ENCODE measurements at places on chromosomes 2 and 18.

GRCh38 chr18:56097621-56098020 lies 509.6 kb upstream of the TCF4 start:
- DNase-seq, result no peak

GRCh38 chr2:126614524-126615227 lies 41.3 kb upstream of the GYPC start:
- no peak for DNase-seq

- DNase-seq, result no peak
Observed at GRCh38 chr2:231676243-231676642, 32.1 kb upstream of the PTMA start.

- no peak for DNase-seq
Observed at GRCh38 chr2:173226899-173227698, 127.6 kb upstream of the CDCA7 start.

DNA sequence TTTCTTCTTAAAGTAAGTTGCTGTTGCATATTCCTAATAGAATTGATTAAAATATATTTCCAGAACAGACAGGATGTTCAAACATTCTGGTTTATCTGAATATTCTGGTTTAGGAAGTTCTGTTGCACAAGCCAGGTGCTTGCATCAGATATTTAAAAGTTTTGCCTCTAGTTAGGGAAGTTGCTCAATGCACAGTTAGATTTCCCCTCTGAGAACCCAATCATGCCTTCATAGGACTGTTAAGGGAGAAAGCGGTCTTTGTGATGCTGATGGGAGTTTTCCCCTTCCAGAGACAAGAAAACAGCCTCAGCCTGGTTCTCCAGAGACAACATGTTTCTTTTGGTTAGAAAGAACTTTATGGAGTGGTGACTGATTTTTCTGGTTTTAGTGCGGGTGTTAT lies 65.6 kb upstream of the REV1 start:
- DNase-seq, result no peak

DNA sequence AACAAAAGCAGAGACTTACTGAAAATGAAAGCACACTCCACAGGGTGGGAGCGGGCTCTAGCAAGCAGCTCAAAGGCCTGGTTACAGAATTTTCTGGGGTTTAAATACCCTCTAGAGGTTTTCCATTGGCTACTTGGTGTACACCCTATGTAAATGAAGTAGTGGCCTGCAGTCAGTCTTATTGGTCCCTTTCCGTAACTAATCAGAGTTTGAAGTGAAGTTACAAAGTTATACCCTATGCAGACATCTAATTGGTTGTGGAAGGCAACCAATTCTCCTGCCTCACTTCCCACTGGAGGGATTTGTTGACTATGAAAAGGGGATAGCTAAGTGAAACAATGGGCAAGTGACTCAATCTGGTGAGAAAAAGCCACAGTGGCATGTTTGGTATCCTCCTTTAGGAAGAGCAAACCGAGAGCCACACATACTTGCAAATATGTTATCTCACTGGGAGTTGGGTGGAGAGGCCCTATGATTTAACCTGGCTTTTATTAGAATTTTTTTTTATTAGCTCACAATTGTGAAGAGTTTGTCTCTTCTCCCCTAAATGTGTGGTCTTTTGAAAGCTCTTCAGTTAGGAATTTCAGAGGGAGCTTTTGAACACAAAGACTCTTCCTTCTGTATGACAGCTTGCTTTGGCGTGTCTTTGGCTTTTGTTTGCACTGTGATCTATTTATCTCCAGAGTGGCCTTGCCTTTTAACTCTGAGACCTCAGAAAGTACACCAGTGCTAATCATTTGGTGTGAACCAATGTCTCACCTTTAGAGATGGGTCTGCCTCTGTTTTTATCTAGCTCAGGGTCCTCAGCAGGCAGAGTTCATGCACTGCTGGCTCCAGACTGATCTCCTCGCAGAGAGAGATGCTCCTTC lies 69.6 kb downstream of the MAP4K4 start:
- DNase-seq, result no peak

DNA sequence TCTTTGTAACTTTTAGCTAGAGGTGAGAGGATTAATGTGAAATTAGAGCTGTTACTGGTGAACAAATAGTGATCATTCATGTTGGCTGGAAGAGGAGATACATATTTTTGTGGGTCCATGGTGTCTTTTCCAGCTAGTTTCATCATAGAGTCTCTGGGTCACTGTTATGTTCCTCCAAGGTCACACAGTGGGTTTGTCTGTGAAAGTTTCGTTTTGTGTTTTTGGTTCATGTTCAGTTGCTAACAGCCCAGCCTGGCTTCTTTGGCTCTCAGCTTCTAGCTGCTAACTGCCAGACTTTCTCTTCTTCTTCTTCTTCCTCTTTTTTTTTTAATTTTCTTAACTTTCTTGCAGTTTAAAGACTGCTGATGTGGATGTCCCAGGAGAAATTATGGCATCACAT lies 480.0 kb upstream of the SYT4 start:
- no peak for DNase-seq

GRCh38 chr2:54906716-54907115 lies 143.5 kb downstream of the RTN4 start:
- DNase-seq, result no peak

GRCh38 chr2:237774811-237775553 lies 23.6 kb upstream of the RBM44 start:
- peak; percentile 42 for DNase-seq

DNA sequence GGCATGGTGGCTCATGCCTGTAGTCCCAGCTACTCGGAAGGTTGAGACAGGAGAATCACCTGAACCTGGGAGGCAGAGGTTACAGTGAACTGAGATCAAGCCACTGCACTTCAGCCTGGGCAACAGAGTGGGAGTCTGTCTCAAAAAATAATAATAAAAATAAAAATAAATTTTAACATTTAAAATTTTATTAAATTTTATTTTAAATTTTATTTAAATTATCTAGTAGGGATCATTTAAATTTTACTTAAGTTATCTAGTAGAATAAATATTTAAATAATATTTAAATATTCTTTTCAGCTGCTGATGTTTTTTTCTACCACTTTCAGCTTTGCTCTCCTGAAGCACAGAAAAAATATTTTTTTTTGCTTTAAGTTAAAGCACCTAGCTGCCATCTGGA lies 10.4 kb downstream of the COBLL1 start:
- no peak for DNase-seq

DNA sequence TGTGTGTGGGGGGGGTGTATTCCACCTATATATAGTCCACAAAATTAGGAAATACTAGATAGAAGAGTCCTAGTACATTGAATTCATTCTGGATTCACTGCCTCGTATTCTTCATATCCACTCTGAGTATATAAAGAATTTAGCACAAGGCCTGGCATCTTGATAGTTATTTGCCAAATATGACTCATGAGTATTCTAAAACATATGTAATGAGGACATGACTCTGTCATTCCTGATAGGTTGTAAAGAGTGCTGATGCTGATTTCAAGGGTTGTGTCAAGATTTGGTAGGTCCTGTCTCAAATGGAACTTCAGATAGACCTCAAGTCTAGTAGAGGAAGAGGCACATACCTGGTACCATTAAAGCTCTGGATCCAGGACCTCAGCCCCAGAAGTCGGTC lies 173.4 kb upstream of the BOD1L2 start:
- no peak for DNase-seq

DNA sequence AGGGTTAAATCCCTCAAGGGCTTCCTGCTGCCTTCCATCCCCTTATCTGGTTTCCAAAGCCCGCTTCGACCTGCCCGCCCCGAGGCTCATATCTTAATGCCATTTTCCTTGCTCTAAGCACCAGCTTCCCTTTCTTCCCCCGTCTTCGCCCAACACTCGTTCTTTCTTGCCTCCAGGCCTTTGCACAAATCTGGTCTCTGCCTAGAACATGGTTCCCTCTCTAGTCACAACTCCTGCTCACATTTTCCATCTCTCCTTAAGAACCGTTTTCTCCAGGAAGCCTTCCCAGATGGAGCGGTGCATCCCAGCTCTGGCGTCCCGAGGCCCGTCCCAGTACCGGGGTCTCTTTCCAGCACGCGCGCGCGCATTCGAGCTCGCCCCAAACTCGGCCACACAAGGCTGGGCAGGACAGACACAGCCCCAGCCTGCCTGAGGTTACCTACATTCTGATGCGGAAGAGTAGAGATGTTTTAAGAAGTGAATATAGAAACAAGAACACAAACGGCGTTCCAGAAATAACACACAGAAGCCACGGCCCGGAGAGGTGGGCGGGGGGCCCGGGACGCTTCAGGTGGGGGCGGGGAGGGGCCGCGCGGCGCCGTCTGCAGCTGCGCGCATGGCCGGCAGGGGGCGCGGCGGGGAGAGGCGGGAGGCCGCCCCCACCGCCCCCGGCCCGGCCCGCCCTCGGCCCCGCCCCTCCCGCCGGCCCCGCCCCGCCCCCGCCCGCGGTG lies at the start of gene DGKD:
DGKD (plus strand) TSS at position 726 of the 731 bp plus-strand sequence. CDS start 25 bp downstream, outside the sequence.
- peak; percentile 81 for DNase-seq

- DNase-seq, result no peak
Observed at GRCh38 chr2:85523903-85524335, 15.0 kb upstream of the MAT2A start.

- DNase-seq, result peak; percentile 90
Observed at GRCh38 chr2:239264838-239265651, 135.8 kb downstream of the HDAC4 start.

DNA sequence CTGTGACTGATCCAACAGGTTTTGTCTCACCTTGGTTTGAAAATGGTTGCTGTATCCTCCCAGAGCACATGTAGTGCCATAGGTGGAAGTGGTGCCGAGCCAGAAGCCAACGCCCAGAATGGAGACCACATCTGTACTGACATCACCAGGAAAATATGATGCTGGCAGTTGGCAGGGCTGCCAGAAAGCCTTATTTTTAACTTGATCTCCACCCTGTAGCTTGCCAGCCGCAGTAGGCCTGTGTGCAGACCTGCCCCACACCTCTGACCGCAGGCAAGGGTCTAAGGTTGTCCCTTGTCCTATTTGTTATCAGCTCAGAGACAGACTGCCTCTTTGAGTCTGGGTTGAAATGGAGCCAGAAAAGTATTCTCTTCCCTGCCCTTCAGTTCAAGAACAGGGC lies 123.5 kb upstream of the EML6 start:
- DNase-seq, result no peak

DNA sequence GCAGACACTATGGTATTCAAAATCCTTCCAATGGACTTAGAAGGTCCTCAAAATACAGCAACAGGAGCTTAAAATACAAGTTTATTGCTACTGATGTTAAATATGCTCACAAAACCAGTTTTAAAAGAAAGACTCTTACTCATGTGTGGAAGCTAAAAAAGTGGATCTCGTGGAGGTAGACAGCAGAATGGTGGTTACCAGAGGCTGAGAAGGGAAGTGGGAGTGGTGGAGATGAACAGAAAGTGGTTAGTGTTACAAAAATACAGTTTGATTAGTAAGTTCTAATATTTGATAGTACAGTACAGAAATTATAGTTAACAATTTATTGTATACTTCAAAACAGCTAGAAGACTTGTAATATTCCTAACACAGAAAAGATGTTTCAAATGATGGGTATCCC lies 12.1 kb downstream of the ADAM17 start:
- DNase-seq, result no peak

DNA sequence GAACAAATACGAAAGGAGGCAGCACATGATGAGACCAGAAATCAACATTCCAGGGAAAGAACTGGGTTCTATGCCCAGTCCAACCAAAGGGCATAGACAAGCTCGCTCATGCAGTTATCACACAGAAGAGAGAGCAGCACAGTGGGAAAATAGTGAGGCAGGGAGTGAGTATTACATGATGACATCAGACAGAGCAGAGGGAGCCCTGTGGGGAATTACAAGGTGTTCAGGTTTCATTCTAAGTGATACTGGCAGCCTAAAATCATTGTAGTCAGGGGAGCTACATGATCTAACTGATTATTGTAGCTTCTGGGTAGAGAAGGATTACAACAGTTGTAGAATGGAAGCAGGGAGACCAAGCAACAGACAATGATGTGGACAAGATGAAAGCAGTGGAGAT lies 658.5 kb downstream of the ARHGAP15 start:
- DNase-seq, result no peak

DNA sequence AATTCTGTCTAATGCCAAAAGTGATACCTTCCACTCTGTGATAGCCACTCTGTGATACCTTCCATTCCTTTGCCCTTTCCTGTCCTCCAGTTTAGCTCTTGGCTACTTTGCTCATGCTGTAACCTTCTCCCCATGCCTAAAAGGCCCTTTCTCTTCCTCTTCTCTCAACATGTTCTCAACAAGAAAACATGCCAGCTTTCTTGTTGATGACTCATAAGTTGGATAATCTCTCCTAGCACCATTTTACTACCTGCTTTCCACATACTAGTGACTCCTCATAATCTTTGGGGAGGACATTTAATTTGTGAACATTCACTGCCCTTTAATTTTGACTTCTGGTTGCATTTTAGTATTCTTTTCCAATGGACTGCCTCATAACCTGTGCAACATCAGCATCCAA lies 55.9 kb upstream of the NT5C1B start:
- no peak for DNase-seq

GRCh38 chr2:210496512-210496911 lies 20.0 kb upstream of the LANCL1 start:
- no peak for DNase-seq

DNA sequence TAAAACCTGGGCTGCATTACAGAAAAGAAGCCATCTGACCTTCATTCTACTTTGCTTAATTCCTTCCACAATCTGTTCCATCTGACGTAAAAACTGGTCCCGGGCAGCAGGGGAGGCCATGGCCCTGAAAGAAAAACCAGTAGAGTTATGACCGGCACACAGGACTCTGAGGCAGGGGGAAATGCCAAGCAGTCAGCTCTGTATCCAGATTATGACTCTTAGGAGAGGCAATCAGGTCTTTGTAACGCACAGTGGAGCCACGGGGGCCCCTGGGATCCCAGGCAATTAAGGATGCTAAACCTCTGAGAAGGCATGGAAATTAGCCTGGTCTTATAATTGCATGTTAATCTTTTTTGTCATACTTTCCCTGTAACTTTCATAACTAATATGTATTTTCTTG lies 78.4 kb downstream of the CCDC93 start:
- no peak for DNase-seq

GRCh38 chr2:144448389-144449027 lies 71.4 kb downstream of the ZEB2 start:
- no peak for DNase-seq

DNA sequence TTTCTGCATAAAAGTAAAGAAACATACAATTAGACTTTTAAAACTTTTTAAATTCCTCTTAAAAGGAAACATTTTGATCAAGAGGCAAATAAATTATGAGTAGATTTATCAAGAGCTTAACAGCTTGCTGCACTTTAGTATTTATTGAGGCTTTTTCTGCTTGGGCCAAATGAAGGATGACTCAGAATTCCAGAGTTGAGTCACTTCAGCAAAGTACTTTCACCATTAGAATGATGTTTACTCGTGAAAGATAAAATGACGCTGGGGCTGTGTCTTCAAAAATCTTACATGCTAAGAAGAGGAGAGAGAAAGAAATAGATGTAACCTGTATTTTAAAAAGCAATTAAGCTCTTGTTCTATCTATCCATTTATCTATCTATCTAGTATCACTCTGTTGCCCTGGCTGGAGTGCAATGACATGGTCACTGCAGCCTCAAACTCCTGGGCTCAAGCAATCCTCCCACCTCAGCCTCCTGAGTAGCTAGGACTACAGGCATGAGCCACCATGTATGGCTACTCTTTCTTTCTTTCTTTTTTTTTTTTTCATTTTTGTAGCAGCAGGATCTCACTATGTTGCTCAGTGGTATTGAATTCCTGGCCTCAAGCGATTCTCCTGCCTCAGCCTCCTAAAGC lies 75.3 kb upstream of the RIOK3 start:
- DNase-seq, result no peak
